ENCODE measurements at places on chromosomes 6 and 20.

- peak; percentile 88 for DNase-seq
These were observed 192.0 kb downstream of the LRFN2 start for GRCh38 chr6:40395066-40395697.

DNA sequence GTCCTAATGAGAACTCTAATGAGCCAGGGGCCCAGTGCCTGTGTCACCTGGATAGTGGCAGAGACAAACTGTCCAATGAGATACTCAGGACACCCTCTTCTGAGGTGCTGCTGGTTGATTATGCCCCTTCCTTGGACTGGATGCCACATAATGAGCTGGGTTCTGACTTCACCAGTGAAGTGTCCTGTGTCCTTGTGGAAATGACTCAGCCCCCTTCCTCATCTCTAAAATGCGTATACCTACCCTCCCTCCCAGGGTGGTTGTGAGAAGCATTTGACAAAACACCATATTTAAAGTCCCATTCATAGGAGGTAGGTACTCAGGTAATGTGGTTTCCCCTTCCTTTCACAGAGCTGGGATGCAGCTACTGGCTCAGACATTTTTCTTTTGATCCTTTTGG is 28.4 kb upstream of the RNF24 start:
- DNase-seq: no peak

DNA sequence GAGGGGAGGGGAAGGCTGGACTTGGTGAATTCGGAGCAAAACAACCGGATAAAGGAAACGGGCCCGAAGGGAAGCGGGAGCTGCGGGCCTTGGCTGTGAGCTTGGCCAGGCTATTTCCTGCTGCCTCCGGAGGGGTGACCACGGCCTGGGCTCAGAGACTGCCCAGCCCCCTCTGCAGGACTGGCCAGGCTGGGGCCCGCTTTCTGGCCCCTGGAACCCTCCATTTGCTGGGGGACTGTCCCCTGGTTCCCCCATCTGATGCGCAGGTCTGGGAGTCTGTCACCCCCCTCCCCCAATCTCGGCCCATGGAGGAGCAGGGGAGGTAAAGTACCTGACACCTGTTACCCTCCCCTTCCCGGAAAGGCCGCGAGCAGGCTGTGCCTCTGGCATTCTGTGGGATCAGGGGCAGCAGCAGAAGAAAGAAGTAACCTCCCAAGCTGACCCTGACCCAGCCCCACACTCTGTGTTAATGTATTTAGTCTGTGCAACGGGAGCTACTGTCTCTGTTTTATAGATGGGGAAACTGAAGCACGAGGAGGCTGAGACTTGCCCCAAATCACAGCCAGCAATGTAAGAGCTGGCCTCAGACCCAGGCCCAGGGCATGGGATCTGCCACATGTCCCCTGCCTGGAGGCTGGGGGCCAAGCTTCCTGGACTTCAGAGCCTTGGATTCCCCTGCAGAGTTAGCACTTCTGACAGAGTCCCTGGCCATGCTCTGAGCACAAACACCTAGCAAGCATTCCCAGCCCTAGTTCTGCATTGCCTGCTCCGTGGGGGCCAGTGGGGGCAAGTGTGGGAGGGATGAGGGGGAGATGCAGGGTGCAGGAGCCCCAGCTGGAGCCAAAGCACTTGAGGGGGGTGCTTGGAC is 3.5 kb downstream of the C20orf204 start:
- DNase-seq: peak; percentile 16

DNA sequence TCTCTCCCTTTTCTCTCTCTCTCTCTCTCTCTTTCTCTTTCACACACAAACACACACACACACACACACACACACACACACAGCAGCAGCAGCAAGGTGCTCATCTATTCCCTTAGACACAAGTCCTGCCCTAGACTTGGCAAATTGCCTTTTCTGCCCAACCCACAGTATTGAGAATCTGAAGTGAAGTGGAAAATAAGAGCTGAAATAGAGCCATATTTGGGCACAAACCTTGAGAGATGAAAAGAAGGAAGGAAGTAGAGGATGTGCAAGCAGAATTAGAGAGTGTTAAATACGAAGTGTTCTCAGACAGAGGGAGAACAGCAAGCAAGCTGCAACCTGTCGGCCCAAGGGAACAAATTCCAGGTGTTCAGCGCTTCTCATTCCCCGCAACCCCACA is 557.5 kb upstream of the NOX3 start:
- DNase-seq: peak; percentile 73

DNA sequence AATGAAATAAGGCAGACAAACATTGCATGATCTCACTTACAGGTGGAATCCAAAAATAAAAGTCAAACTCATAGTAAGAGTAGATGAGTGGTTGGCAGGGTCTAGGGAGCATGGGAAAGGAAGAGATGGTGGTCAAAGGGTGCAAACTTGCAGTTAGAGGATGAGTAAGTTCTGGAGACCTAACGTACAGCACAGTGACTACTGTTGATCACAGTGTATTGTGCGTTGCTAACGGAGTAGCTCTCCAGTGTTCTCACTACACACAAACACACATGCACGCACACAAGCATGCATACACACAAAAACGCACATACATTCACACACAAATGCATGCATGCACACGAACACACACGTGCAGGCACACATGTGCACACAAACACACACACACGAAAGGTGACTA is 54.9 kb downstream of the LY86 start:
- DNase-seq: no peak

DNA sequence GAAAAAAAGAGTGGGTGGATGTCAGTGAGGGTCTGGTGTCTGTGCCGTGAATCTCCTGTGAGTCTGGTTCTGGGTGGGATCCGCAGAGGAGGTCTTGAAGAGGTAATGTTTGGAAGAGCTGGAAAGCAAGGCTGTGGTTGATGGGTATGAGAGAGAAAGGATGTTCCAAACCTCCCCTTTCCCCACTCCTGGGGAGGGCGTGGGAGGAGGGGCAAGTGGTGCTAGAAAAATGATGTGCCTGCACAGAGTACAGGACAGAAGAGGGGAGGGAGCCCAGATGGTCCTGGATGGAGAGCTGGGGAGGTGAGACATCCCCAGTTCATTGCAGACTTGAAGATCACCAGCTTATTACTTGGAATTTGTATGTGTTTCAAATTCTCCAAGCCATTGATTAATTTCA is 3.1 kb downstream of the CNPY3 start:
- DNase-seq: no peak

DNA sequence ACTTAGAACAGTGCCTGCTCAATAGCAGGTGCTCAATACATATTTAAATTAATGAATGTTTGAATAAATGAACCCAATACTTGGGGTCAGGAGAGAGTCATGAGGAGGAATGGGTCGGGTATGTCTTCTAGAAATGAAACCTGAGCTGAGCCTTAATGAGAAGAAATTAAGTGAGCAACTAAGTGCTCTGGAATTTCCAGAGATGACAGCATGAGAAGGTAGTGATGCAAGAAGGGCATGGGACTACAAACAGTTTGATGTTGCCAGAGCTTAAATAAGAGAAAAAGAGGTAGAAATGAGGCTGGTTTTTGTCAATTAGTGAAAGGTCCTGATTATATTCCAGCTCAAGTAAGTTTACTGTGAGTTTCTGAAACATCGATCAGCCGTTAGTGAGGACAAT is 82.9 kb downstream of the PDE10A start:
- no peak for DNase-seq

- no peak for DNase-seq
These were observed 12.3 kb downstream of the DDX27 start for GRCh38 chr20:49231471-49231870.

GRCh38 chr6:43184268-43184985 is 2.4 kb downstream of the CUL9 start:
- DNase-seq: no peak

DNA sequence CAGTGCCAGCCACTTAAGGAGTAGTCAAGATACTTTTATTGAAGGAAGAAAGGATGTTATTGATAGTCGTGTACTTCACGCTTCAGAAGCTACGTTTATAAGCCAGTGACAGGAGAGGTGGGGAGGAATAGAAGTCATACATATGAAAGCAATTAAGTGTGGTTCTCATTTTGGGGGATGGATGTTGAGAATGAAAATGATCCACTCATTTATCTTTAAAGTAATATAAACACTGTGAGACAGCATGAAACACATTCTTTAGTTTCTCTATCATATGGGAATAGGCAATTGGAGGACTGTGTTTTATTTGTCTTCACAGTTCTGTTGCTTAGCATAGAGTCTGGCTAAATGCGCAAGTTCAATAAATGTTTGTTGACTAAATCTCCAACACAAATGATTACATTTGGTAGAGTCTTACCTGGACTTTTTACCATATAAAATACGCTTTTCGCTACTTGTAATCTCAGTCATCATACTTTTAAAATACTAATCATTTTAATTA is 35.2 kb downstream of the AK9 start:
- DNase-seq: no peak

DNA sequence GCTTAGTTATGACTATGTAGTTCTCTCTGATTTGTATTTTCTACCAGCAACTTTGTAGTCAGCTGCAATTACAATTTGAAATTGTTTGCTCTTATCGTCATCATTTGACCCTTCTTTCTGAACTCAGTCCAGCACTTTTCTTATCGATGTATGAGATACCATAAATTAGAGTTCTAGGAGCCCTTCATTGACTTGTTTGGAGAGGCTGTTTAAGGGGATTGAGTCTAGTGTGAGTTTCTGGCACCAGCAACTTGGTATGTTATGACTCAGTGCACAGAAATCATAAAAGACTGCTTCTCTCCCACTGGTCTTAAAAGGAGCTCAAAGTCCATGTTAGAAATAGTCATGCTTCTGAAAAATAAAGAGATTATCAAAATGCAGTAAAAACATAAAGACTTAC is 190.3 kb downstream of the TENT5A start:
- peak; percentile 21 for DNase-seq

DNA sequence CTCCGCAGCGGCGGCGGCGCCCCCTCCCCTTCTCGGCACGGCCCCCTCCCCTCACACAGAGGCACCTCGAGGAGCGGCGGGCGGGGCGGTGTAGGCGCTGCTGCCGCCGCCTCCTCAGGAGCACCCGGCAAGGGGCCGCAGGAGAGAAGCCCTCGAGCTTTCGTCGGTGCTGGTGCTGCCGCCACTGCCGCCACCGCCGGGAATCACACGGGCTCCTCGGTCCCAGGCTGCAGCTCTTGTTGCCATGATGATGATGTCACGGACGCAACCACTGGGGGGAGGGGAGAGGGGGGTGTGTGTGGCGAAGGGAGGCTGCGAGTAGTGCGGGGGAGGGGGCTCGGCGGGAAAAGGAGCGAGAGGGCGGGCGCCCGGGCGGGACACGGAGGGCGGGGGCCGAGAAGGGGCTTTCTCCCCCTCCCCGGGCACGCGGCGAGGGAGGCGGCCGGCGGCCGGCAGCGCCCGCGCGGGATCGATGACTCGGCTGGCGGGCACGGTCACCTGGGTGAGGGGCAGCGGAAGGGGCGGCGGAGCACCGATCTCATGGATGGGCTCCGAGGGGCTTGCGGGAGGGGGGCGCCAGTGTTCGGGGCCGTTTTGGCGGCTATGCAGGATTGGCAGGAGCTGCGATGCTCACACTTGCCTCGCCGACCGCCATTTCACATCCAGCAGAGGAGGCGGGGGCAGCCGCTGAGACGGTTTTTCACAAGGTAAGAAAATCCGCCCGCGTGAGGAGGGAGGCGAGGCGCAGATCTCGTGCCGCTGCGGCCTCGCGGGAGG is at the start of gene REV3L:
TSS of gene REV3L (minus strand) at position 260 of the 777 bp plus-strand sequence. CDS start 330 bp downstream, outside the sequence.
- DNase-seq: peak; percentile 95

GRCh38 chr6:40517654-40518053 is 69.5 kb downstream of the LRFN2 start:
- DNase-seq: peak; percentile 51

- peak; percentile 45 for DNase-seq
These were observed 28.1 kb upstream of the MTCL3 start for GRCh38 chr6:127547215-127547614.

- DNase-seq: no peak
These were observed 45.0 kb downstream of the GNAS start for GRCh38 chr20:58897488-58897887.

DNA sequence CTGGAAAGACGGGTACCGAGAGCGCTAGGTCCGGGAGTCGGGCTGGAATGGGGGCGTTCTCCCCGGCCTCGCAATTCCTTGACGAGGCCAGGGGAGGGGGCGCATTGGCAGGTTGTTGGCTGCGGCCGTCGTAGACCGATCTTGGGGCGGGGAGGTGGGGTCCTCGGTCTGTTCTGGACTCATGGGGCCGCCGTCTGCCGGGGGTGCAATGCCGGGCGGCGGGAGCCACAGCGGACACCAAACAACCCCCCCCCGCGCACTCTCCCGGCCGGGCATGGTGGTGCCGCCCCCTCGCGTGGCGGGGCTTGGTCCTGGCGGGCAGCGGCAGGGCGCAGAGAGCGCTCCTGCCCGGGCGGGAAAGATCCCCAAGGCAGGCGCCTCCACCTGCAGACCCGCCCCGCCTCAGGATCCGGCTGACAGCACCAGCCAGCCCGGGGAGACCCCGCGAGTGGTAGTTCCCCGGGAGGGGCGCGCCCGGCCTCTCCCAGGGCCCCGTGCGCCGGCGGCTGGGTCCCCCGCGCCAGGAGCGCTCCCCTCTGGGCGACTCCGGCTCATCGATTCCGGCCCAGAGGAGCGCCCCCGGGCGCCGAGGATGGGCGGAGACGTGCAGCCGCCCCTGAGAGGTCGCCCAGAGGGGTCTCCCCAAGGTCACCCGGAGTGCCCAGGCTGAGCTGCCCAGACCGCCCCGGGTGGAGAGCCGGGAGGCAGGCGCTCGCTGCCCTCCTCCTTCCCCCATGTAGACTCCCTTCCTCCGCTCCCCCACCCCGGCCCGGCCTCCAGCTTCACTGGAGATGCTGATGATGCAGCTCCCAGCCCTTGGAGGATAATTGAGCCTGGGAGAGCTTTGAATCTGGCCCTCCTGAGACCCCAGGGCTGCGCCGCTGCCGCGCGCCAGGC is 709 bp downstream of the PPP1R16B start:
- peak; percentile 47 for DNase-seq

- DNase-seq: peak; percentile 31
These were observed 83.5 kb downstream of the TNFAIP3 start for GRCh38 chr6:137950581-137950980.

- DNase-seq: no peak
These were observed 14.2 kb downstream of the COL19A1 start for GRCh38 chr6:69880601-69881000.

- DNase-seq: no peak
These were observed 12.3 kb downstream of the FOXA2 start for GRCh38 chr20:22572023-22572422.

- DNase-seq: peak; percentile 90
These were observed 4.8 kb upstream of the TRIM40 start for GRCh38 chr6:30130887-30131862.

DNA sequence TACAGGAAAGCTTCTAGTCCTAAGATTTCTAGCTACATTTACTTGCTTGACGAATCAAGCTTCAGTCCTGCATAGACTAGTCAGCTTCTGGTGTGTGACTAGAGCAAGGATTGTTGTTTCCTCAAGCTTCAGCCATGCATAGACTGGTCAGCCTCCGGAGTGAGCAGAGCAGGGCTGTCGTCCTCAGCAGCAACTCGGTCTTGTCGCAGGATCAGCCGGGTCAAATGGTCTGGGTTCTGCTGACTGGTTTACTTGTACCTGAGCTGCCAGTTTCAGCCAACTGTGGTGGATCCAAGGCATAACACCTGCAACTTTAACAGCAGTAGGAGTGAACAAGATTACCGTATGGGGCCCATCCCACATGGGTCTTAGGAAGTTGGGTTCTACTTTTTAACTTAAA is 10.8 kb upstream of the GMPR start:
- DNase-seq: no peak

- peak; percentile 86 for DNase-seq
These were observed 16.4 kb upstream of the HMGN4 start for GRCh38 chr6:26521600-26522391.

GRCh38 chr20:47929368-47930115 is 144.3 kb upstream of the SULF2 start:
- no peak for DNase-seq

GRCh38 chr20:57738484-57738883 is 28.7 kb upstream of the PMEPA1 start:
- DNase-seq: no peak

Measured in NCI-H69 (cell line).